ENCODE measurements at places on chromosomes 7 and 10. TPM values are rescaled to one million over a fixed set of nuclear protein-coding genes. Genes with fewer than 3 reads are reported as not detected.

DNA sequence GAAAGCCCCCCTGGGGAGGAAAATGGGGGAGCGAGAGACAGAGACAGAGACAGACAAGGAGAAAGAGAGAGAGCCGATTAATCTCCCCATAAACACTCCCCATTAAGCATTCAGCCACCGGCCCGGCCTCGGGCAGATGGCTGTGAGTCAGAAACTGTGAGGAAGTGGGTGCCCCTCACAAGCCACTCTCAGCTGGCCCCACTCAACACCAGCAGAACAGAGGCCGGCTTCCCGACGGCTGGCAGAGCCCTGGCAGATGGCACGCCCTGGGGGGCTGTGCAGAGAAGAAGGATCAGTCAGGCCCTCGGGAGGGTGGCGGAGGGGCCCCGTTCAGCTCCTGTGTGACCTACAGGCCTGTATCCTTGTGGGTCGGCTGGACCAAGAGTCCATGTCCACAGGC, 41.2 kb downstream of the CAMK2B start:
- no peak for DNase-seq

DNA sequence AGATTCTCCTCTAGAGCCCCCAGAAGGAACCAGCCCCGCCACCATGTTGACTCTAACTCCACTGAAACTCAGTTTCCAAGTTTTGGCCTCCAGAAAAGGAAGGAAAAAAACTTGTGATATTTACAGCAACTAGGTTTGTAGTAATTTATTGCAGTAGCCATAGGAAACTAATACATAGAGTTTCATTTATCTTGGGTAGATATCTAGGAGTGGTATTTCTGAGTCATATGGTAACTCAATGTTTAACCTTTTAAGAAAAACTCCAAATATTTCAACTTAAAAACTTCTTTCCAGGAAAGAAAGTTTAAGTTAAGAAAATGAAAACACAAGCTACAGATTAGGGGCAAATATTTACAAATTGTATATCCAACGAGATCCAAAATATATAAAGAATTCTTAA, 576.7 kb downstream of the KCNMA1 start:
- no peak for DNase-seq

Gene ZNF365
- polyA plus RNA-seq, result 0.48 TPM

Gene CLRN3
- polyA plus RNA-seq, result 22.5 TPM

DNA sequence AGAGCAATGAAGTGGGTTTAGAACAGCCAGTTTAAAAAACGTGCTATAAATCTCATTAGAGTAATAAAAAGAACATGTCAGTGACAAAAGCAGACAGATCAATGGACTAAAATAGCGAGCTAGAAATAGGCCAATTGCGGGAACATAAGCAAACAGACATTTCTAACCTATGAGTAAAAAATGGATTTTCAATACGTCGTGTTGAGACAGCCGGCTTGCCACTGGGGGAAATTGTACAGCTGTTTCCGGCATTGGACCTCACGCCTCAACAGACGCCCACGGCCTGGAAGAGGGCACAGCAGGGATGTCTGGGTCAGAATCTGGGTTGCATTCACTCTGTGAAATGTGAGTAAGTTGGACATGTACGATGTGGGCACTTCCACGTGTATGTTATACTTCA, 92.9 kb downstream of the SVOPL start:
- no peak for DNase-seq

Gene MET
- polyA plus RNA-seq, result 52.6 TPM

DNA sequence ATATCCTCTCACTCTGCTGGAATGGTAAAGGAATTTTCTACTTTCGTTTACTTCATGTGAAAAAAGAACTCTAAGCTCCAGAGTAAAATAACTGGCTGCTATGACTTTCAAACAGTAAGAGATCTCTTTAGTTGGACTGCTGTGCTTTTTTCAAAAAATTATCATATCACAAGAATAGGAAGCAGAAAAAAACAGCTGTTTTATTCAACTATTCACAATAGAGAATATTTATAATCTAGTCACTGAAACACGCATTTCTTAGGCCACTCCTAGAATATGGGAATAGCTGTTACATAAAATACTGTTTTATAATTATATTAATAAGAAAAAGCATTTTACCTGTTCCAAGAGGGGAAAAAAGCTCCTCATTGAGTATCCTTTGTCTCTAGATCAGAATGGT, 29.7 kb downstream of the NOC3L start:
- no peak for DNase-seq

GRCh38 chr10:132946806-132947546, 4.6 kb upstream of the CFAP46 start:
- no peak for DNase-seq

- no peak for DNase-seq
Observed at GRCh38 chr10:73205081-73205480, 37.2 kb downstream of the FAM149B1 start.

DNA sequence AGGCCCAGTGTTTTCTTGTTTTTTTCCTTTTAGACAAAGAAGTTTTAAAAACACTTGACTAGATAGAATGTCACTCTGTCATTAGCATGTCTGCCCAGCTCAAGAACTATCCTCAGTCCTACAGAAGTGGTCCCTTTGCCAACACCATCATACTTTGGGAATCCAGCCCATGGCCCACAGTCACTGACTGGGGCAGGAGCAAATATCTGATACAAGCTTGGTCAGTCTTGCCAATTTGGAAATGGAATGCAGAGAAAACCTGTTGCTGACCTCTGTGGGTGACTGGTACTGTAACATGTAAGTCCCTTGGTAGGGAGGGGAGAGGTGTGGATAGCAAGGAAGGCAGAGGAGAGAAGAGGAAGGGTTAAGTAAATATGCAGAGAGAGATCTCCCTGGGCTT, 47.8 kb downstream of the IPMK start:
- DNase-seq, result no peak

All from left kidney (tissue), 8 donors.